ENCODE measurements at places on chromosomes 13 and 19. TPM values are rescaled to one million over a fixed set of nuclear protein-coding genes. Genes with fewer than 3 reads are reported as not detected.

GRCh38 chr19:12995596-12996405 lies 526 bp downstream of the NFIX start:
- peak; percentile 63 for DNase-seq

GRCh38 chr19:38434549-38435051 lies 1.1 kb downstream of the RYR1 start:
- no peak for DNase-seq

GRCh38 chr13:38941353-38941945 lies 49.2 kb downstream of the STOML3 start:
- DNase-seq, result no peak

GRCh38 chr19:41083516-41083915 lies 4.7 kb upstream of the CYP2A13 start:
- DNase-seq, result no peak

DNA sequence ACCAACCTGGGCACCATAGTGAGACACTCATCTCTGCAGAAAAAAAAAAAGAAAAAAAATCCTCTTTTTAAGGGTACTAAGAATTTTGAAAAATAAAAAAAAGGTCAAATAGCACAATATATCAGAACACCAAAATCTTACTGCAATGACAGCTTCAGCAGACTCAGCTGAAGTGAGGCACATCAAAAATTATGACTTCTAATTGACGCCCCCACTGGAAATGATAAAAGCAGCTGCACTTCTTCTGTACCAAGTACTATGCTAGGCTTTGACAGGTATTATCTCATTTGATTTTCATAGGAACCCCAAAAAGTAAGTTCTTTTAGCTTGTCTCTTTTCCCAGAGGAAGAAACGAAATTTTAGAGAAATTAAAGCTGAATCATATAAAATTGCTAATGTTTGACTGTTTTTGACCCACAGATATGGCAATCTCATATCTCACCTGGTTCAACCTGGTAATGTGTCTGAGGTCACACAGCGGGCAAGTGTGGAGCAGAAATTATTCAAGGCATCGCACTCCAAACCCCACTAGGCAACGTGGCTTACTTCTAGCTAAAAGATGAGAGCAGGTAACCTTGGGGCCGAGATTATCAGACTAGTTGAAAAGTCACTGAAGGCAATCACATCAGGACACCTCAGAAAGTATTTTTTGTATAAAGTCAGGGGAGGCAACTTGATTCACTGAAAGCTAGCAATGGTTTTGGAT lies 78.1 kb downstream of the TNFSF11 start:
- DNase-seq, result no peak

DNA sequence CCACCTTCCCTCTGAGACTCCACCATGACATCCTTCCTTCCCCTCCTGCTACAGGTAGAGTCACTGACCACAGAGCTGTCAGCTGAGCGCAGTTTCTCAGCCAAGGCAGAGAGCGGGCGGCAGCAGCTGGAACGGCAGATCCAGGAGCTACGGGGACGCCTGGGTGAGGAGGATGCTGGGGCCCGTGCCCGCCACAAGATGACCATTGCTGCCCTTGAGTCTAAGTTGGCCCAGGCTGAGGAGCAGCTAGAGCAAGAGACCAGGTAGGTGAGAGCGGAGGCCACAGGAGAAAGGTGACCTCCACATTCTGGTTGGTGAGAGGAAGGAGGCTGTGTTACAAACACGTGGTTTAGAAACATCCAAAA lies 27.6 kb downstream of the KCNC3 start:
- no peak for DNase-seq

DNA sequence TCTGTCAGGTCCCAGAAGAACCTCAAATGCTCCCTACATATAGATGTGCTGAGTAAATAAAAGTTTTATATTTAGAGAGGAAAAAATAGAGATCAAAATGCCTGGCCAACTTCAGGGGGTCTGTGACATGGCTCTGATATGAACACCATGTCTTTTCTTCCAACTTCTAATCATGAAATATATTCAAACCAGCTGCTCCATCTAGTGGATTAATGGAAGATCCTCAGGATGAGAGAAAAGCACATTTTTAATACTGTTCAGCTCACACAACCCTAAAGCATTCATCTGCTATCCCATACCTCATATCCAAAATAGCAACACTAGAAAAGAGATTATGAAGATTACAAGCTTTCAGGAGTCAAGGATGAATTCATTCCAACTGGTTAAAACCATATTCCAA lies 56.0 kb upstream of the DOCK9 start:
- no peak for DNase-seq

- peak; percentile 84 for DNase-seq
Observed at GRCh38 chr19:3608750-3609322, 2.2 kb upstream of the TBXA2R start.

- no peak for DNase-seq
Observed at GRCh38 chr13:19070398-19070735, 111.3 kb downstream of the TUBA3C start.

DNA sequence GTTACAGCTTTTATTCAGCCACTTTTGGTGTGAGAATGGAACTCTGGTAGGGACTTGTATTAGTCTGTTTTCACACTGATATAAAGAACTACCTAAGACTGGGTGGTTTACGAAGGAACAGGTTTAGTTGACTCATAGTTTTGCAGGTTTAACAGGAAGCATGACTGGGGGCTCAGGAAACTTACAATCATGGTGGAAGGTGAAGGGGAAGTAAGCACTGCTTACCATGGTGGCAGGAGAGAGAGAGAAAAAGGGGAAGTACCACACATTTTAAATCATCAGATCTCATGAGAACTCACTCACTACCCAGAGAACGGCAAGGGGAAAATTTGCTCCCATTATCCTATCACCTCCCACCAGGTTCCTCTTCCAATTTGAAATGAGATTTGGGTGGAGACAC lies 942.2 kb downstream of the PCDH17 start:
- DNase-seq, result no peak

DNA sequence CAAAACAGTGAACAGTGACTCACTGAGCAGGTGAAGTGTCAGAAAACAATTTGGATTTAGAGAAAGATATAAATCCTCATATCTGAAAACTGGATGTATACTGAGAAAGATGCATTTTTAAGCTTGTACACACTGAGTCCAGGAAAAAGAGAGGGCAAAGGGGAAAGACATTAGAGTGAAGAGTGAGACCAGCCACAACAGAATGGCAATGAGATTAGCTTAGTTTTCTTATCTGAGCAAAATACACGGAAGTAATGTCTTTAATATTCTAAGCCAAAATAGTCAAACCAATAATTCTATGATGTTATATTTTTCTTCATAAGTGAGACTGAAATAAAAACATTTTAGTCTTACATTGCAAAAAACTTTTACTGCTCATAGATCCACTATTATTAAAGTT lies 236.0 kb downstream of the SLITRK5 start:
- no peak for DNase-seq

- no peak for DNase-seq
Observed at GRCh38 chr19:46295401-46296201, 1.2 kb upstream of the HIF3A start.

- DNase-seq, result no peak
Observed at GRCh38 chr13:59452189-59452890, 711.4 kb downstream of the DIAPH3 start.

DNA sequence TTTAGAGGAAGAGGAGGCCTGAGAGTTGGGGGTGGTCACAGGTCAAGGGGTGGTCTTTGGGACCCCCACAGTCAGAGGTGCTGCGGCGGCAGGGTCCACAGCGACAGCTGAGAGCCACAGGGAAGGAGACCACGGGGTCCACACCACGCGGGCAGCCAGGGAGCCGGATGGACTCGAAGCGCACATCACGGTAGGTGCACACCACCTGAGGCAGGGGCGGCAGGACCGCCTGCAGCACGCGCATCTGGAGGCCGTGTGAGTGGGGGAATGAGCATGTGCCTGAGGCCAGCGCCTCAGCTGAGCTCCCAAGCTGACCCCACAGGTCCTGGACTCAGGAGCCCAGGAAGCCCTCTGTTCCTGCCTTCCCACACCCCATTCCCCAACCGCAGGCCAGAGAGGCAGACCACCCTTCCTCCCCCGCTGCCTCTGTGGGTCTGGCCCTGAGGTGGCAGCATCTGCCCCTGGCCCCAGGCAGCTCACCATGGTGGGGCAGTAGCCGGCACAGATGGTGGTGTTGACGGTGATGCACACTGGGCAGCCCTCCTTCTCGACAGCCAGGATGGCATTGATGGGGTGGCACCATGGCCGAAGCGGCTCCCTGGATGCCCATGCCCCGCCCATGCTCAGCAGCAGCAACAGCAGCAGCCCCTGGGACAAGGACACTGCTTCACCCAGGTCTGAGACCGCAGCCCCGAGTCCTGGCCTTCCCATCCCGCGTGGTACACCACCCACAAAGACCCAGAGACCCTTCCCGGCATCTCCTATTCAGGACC lies 638 bp downstream of the LHB start:
- peak; percentile 25 for DNase-seq

GRCh38 chr13:99352351-99353245 lies 45.4 kb upstream of the GPR183 start:
- no peak for DNase-seq

DNA sequence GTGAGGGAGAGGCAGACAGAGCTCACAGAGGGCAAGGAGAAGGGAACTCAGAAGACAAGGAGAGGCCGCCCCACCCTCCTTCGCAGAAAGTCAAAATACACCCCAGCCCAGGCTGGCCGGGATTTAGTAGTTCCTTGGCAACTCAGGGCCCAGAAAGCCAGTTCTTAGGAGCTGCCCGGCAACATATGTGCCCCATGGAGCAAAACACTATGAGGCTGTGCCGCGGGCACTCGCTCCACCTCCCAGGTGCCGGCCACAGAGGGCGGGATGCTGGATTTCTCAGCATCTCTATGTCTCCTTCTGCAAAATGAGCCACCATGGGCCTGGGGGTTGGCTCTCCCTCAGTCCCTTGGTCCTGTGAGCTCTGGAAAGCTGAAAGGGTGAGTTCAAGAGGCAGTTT lies 93.8 kb upstream of the CACNA1A start:
- DNase-seq, result no peak

Gene MYO16
- total RNA-seq, result 0.82 TPM

Gene NCAN
- total RNA-seq, result not detected

Gene WASF3
- 12.7 TPM for total RNA-seq

Gene ELSPBP1
- total RNA-seq, result not detected

Gene COL5A3
- total RNA-seq, result 8.6 TPM

Gene ZNF730
- 0.39 TPM for total RNA-seq

Gene ELF1
- total RNA-seq, result 48.1 TPM
